Kidney glomerular epithelial cell (primary cell): ENCODE measurements at places on chromosomes 1 and 21.

DNA sequence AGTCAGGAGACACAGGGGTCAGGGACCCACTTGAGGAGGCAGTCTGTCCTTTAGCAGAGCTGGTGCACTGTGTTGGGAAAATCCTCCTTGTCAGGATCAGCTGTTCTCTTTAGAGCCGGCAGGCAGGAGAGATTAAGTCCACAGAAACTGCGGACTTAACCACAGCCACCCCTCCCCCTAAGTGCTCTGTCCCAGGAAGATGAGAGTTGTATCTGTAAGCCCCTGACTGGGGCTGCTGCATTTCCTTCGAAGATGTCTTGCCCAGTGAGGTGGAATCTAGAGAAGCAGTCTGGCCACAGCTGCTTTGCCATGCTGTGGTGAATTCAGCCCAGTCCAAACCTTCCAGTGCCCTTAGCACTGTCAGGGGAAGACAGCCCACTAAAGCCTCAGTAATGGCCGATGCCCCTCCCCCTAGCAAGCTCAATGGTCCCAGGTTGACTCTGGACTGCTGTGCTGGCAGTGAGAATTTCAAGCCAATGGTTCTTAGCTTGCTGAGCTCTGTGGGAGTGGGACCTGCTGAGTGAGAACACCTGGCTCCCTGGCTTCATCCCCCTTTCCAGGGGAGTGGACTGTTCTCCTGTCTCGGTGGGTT, 172.8 kb downstream of the ST6GALNAC3 start:
- DNase-seq: no peak

GRCh38 chr1:25765136-25765922, 34.7 kb upstream of the SELENON start:
- no peak for DNase-seq

- DNase-seq: no peak
Measured at GRCh38 chr1:113918243-113918642, 10.9 kb upstream of the HIPK1 start.

DNA sequence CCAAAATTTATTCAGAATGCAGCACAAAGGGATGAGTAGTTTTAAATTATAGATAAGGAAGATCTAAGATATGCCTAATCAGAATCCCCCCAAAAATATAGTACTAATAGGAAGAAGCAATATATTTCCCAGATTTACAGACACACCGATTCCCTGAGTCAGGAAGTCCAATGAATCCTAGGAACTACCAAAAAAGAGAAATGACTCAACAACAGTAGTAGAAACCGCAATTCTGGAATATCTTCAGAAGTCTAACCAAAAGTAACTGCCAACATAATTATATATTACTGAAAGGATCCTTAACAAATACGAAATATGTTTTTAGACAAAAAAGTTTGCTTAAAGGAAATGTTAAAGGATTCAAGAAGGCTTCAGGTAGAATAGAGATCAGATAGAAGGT, 10.3 kb downstream of the AHCTF1 start:
- no peak for DNase-seq

DNA sequence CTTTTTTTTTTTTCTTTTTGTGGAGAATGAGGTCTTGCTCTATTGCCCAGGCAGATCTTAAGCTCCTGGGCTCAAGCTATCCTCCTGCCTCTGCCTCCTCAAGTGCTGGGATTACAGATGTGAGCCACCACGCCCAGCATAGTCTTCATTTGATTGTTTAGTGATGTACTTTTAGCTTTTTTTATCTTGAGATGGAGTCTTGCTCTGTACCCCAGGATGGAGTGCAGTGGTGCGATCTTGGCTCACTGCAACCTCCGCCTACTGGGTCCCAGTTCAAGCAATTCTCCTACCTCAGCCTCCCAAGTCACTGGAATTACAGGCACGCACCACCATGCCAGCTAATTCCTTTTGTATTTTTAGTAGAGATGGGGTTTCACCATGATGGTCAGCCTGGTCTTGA, 24.0 kb upstream of the LRRC3 start:
- DNase-seq: no peak

GRCh38 chr1:208177656-208178055, 66.5 kb downstream of the PLXNA2 start:
- DNase-seq: no peak

- no peak for DNase-seq
Measured at GRCh38 chr21:25898671-25899070, 163.9 kb downstream of the GABPA start.

- no peak for DNase-seq
Measured at GRCh38 chr21:26153758-26154157, 16.8 kb downstream of the APP start.

GRCh38 chr21:45153358-45154318, 79.3 kb downstream of the ADARB1 start:
- DNase-seq: no peak
